ENCODE measurements at places on chromosomes 2 and 18.

DNA sequence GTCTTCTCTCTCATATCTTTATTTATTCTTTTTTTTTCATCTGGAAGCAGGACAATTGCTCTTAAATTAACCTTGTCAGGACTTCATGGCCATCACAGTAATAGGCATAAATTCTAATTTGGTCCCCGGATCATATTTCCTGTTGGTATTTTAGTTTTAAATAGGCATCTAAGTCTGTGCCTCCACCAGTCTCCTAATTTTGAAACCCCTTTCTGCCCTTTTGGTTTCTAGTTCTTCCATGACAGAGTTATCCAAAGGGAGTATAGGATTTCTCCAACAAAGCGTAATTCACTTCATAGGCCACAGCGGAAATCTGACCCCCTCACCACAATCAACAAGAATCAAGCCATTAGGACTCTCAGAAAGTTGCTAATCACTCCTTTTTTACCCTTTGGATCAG lies 3.8 kb downstream of the EPHA4 start:
- no peak for DNase-seq

- no peak for DNase-seq
Observed at GRCh38 chr18:24432618-24433017, 6.1 kb downstream of the IMPACT start.

DNA sequence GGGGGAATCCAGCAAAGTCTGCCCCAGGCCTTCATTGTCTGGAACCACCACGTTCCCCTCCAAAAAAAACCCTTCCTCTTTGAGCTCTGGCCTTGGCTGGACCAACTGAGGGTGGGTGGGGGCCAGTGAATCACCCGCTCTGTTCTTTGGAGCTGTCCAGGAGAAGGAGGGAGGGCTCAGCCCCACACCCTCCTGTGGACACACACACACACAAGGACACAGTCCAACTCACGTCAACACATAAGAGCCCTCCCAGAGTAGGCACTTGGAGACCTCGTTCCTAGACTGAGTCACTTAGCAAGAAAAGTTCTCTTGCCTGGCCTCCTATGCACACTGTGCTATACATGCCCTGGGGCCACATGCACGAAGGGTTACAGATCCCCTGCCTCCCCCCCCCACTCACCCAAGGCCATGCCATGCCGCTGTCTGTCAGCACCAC lies 1.2 kb upstream of the TNS1 start:
- DNase-seq = no peak

DNA sequence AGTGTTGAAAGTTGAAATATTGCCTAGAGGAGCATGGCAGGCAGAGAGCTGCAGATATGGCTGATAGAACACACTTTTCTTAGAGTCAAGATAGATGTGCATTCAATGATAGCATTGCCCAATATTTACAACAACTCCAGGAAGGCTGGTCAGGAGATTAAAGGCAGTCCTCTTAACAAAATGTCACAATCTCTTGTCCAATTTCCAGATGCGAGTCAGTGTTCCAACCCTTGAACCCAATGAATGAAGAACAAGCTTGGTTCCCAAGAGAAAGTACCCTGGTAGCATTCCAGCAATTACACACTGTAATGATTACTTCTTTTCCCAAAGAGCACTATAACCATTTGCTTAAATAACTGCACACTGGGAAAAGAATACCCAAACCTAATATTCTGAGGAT lies 839.4 kb upstream of the VRK2 start:
- DNase-seq = no peak

DNA sequence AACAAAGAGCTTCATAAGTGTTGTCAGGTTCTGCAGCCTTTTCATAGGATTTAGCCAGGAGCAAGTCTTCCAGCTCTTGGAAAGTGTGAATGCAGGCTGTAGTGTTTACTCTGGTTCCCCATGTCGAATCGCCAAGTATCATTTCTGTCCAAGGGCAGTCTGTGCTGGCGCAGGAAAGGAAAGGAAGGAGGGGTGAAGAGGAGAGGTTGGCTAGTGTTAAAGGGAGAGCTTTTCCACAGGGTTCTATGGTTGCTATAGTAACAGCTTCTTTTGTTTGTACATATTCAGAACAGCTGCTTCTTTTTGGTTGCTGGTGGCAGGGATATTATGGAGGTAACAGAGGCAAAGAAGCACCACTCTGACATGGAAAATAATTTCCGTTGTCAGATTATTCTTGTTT lies 69.9 kb downstream of the KCNH7 start:
- DNase-seq = no peak

- no peak for DNase-seq
Observed at GRCh38 chr2:45919711-45920111, 268.2 kb downstream of the PRKCE start.

DNA sequence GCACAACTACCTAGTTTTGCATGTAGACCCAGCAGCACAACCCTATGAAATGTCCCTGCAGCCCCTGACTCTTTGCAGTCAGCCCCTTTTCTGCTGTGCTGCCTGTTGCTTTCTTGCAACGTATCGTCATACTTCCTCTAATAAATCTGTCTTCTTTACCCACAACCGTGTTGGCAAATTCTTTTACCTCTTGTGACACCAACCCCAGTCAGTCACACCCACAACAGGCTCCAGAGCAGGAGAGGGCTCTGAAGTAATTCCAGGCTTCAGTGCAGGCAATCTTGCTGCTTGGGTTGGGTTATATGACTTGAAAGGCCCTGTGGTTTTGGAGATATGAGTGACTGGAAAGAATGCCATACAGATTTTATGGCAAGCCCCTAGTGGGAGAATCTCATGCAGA lies 79.1 kb upstream of the KCNH7 start:
- DNase-seq = no peak

DNA sequence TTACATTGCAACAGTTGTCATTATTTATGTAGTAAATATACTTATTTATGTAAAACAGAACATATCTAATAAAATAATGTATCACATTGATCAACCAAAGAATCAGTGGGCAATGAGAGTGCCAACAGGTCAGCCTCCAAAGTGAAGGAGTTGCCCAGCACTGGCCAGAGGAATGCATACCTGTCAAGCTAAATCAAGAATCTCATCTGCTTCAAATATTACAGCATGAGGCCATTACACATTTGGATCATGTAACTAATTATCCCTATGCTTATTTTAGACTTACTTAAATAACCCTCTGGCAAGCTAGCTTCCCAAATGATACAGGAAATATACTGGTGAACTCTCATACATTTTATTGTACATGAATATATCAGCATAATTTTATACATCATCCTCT lies 1211.7 kb upstream of the ACVR2A start:
- DNase-seq = no peak

DNA sequence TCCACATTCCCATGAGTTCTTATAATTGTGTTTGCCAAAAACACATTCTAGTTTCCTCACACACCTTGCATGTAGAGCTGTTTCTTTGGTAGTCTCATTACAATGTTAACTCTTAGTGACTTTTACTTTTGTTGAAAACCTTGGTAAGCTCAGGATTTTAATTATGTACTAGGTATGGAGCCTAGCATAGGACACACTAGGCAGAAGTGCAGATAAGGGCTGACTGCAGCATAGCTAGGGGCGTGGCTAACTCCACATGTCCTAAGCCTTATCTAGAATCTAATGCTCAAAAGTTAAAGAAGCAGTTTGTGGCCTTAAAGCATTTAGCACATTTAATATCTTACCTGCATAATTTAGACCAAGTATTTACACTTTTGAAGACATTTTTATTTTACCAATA lies 153.7 kb upstream of the FBXO11 start:
- no peak for DNase-seq

DNA sequence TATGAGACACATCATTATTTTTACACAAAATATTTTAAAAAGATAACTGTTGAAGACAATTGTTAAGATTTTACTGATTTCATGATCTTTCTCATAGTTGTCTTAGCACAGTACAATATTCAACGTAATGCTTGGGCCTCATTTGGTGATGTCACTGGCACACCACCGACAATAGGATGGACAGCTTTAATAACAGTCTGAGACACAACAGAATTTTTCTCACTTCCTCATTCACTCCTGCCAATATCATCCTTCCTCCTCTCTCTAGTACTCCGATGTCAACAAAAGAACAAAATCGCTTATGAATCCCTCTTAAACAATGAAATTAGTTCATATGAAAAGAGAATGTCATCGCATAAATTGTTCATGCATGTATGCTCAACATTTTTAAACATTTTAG lies 461.9 kb upstream of the CDH7 start:
- no peak for DNase-seq

DNA sequence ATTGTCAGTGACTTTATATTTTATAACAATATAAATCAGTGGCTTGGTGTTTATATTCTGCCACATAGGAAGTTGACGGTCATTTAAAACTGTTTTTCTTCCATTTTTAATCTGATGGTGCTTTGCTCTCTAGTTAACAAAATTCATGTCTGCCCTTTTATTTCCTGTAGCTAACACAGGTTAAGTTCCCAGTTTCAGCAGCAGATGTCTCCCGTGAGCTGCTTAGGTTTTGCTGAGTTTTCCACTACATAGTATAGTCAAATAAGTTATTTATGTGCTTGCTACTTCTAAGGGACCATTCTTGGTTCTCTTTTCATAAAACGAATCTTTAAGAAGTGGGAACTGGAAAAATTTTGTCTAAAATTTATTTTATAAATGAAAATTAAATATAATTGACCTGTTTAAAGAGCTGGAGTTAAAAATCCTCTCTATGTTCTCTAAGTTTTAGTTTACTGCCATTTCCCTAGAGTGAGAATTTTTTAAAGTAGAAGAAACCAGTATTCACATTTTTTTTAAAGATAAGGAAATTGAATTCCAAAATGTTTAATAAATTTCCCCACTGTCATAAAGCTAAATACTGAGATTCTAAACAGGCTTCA lies 20.6 kb downstream of the HTR2B start:
- peak; percentile 55 for DNase-seq

DNA sequence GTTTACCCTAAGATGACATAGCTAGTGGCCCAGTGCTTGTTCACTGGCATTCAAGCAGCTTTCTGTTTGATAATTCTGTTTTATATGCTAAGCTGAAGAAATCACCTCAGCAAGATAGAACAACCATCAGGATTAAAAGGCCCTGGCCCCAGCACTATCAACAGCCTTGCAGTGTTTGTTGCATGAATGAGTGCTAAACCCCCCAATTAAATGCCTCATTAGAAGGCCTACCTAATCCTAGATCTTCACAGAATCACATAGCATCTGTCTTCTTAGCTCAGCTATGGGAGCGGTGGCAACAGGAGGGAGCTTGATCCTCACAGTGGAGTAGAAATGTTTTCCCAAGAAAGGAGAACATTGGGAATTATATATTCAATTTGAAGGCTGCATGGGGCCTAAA lies 194.1 kb upstream of the HNMT start:
- DNase-seq = no peak

GRCh38 chr2:122081751-122082150 lies 326.3 kb downstream of the TSN start:
- DNase-seq = no peak

DNA sequence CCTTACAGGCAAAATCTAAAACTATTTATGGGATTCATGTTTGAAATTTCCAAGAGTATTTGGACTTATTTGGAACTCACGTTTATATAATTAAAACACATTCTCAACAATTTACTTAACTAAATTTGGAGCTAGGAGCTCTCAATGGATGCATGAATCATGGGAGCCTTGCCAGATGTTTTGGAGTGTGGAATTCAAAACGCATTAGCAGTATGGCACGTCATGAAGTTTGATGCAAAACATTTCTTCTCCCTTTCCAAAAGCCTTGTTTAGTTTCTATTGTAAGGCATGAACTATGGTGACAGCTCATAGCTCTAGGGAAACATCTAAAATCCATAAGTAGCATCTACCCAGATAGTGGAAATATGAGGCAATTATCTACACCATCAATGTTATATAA lies 701.6 kb downstream of the SATB2 start:
- no peak for DNase-seq

DNA sequence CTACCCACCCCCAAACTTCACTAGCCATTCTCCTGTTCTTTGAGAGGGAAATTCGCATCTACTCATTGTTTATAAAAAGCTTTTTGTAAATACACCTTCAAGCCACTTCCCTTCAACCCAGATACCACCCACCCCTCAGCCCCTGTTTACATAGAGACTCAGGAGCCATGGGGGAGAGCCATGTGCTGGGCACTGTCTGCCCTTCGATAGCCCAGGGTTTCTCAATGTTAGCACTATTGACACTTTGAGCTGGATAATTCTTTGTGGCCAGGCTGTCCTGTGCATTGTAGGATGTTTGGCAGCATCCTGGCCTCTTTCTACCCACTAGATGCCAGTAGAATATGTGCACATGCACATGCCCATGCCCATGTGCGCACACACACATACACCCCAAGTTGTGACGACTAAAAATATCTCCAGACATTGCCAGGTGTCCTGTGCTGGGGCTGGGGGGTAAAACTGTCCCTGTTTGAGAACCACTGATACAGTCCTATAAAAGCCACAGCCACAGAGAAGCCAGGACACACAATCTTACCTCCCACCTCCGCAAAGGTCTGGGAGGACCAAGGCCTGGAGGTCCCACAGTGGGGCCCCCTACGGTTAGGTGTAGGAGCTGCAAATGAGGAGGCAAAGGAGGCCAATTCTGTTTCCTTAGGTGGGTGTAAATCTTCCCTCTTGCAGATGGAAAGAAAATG lies 44.5 kb upstream of the ASPRV1 start:
- no peak for DNase-seq

- no peak for DNase-seq
Observed at GRCh38 chr2:202022755-202023154, 10.9 kb upstream of the FZD7 start.

- DNase-seq = no peak
Observed at GRCh38 chr18:26183395-26184112, 42.7 kb upstream of the TAF4B start.

DNA sequence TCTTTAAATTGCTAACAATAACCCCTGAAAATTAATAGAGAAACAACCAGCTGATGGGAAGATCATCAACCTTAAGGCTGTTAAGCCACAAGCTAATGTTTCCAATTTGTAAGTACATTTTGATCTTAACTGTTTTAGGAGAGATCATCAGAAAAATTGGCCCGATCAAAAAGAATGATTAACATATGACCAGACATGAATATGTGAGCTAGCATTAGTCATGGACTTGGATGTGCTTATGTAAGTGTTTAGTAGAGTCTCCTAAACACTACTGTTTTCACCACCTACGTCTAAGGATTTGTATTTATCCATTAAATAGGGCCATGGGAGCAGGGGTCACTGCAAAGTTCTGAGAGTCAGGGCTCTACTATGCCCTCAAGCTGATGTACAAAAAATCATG lies 4.3 kb downstream of the LMAN1 start:
- DNase-seq = no peak

- DNase-seq = no peak
Observed at GRCh38 chr2:59726228-59727120, 827.0 kb downstream of the BCL11A start.

DNA sequence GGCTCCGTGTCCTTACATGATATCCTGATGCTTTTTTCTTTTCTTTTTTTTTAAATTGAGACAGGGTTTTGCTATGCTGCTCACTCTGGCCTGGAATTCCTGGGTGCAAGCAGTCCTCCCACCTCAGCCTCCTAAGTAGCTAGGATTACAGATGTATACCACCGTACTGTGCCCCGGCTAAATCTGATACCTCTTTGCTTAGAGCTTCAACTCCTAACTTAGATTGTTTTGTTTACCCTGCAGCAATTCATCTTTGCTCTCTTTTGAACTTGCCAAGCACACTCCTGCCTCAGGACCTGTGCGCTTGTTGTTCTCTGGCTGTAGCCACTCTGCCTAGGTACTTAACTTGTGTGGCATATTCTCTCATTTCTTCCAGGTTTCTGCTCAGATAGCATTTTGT lies 24.5 kb downstream of the RAB10 start:
- DNase-seq = no peak
